ENCODE measurements at places on chromosomes 11 and 22. TPM values are rescaled to one million over a fixed set of nuclear protein-coding genes. Genes with fewer than 3 reads are reported as not detected.
A peak's percentile ranks its signal among the peaks of the same experiment; 100 is the strongest.

MN1 gene
- total RNA-seq = 0.07 TPM

DNA sequence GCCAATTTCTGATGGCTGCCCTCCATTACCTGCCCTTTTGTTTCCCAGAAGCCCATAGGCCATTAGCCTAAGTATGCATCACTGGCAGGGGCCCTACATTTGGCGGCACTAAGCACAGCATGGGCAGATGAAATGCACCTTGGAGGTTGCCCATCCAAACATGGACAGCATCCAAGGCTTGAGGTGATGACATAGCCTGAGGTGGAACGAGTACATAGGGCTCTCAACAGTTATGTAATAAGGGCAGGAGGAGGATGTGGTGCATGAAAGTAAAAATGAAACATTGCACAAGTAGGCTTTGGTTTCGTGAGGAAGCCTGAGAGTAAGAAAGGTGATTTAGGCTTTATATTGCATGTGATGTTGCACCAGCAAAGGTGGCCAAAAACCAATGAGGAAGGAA lies 148.1 kb downstream of the FAM76B start:
- H3K4me1 ChIP-seq = no peaks in the 10 kb centered on the region
- H3K4me3 ChIP-seq = no peak overlapping the region
- no peak overlapping the region for H3K27ac ChIP-seq
- DNase-seq = no peak
- H3K27me3 ChIP-seq = no peaks in the 10 kb centered on the region
- no peaks in the 10 kb centered on the region for H3K36me3 ChIP-seq

DNA sequence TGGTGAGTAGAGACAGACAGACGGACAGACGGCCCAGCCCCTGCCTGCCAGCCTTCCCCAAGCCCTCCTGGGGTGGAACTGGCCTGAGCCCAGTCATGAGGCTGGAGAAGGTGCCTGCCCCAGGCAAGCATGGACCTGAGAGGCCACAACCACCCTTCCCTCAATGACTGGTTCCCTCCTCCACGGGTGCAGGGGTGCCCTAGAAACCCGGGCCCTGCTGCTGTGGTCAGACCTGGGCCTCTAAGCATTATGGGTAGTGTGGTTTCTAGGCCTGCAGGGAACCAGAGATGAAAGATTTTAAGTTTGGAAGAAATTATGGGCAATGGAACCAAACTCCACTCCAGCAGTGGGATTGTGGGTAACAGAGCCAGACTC lies 13.5 kb downstream of the RHBDD3 start:
- H3K27me3 ChIP-seq = no peaks in the 10 kb centered on the region
- no peak overlapping the region for H3K4me3 ChIP-seq
- H3K36me3 ChIP-seq = no peaks in the 10 kb centered on the region
- no peak for DNase-seq
- H3K4me1 ChIP-seq = no peaks in the 10 kb centered on the region
- no peak overlapping the region for H3K27ac ChIP-seq

PRODH gene
- not detected for total RNA-seq

KRTAP5-2 gene
- not detected for total RNA-seq

HYOU1 gene
- total RNA-seq = 27.3 TPM

- H3K4me3 ChIP-seq = no peak overlapping the region
- H3K36me3 ChIP-seq = no peaks in the 10 kb centered on the region
- H3K4me1 ChIP-seq = no peaks in the 10 kb centered on the region
- H3K27ac ChIP-seq = no peak overlapping the region
- H3K27me3 ChIP-seq = no peaks in the 10 kb centered on the region
- DNase-seq = no peak
Measured at GRCh38 chr22:27698813-27699212, 102.7 kb downstream of the MN1 start.

- no peak for DNase-seq
- H3K27ac ChIP-seq = no peak overlapping the region
- no peaks in the 10 kb centered on the region for H3K4me1 ChIP-seq
- no peaks in the 10 kb centered on the region for H3K36me3 ChIP-seq
- H3K27me3 ChIP-seq = no peaks in the 10 kb centered on the region
- no peak overlapping the region for H3K4me3 ChIP-seq
Measured at GRCh38 chr22:48238966-48239365, 1476.5 kb downstream of the TBC1D22A start.

DDI1 gene
- total RNA-seq = not detected

DNA sequence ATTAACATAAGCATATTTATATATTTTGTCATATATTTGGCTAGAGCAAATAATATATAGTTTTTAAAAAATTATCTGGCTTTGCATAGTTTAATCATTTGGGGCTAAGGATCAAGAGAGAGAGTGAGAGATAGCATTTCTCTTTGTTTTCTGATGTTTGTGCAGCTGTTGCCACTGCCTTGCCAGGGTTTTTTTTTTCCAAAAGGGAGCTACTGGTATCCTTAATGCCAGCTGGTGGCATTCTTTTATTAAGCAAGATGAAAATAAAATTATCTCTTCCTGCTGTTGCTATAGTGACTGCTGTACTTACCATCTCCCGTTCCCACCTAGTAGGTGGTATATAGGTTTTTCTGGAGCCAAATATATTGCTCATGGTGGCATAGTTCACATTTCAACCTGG lies 793.3 kb upstream of the ARHGAP42 start:
- H3K4me3 ChIP-seq = no peak overlapping the region
- no peak overlapping the region for H3K27ac ChIP-seq
- no peaks in the 10 kb centered on the region for H3K36me3 ChIP-seq

- no peaks in the 10 kb centered on the region for H3K27me3 ChIP-seq
- no peaks in the 10 kb centered on the region for H3K4me1 ChIP-seq
- H3K4me3 ChIP-seq = no peak overlapping the region
- no peaks in the 10 kb centered on the region for H3K36me3 ChIP-seq
Measured at GRCh38 chr11:1807264-1807995, 27.4 kb upstream of the SYT8 start.

GRCh38 chr22:42214633-42215415 lies 55.6 kb downstream of the TCF20 start:
- no peak for DNase-seq
- no peaks in the 10 kb centered on the region for H3K27me3 ChIP-seq
- peaks cover 17% of the 10 kb centered on the region for H3K4me1 ChIP-seq
- H3K4me3 ChIP-seq = no peak overlapping the region
- no peak overlapping the region for H3K27ac ChIP-seq

MPEG1 gene
- total RNA-seq = 59.6 TPM

DNA sequence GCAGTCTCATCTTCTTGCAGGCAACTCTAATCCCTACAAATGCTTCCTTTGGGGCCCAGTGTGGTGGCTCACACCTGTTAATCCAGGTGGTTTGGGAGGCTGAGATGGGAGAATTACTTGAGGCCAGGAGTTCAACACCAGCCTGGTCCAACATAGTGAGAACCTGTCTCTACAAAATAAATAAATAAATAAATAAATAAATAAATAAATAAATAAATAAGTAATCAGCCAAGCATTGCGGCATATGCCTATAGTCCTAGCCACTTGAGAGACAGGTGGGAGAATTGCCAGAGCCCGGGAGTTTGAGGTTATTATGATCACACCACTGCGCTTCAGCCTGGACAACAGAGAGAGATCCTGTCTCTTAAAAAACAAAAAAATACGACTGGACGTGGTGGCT lies 34.1 kb upstream of the RRAS2 start:
- H3K4me1 ChIP-seq = no peaks in the 10 kb centered on the region
- H3K27ac ChIP-seq = no peak overlapping the region
- no peak overlapping the region for H3K4me3 ChIP-seq
- H3K27me3 ChIP-seq = no peaks in the 10 kb centered on the region
- H3K36me3 ChIP-seq = no peaks in the 10 kb centered on the region

- no peaks in the 10 kb centered on the region for H3K36me3 ChIP-seq
- no peak for DNase-seq
- no peak overlapping the region for H3K4me3 ChIP-seq
- H3K27ac ChIP-seq = no peak overlapping the region
- no peaks in the 10 kb centered on the region for H3K4me1 ChIP-seq
Measured at GRCh38 chr11:114265122-114265878, 30.9 kb upstream of the NNMT start.

GRCh38 chr22:45242778-45243191 lies 2.1 kb upstream of the KIAA0930 start:
- H3K4me1 ChIP-seq = peaks cover 27% of the 10 kb centered on the region
- H3K27ac ChIP-seq = no peak overlapping the region
- no peak overlapping the region for H3K4me3 ChIP-seq
- no peak for DNase-seq
- no peaks in the 10 kb centered on the region for H3K27me3 ChIP-seq

- H3K27me3 ChIP-seq = no peaks in the 10 kb centered on the region
- H3K4me1 ChIP-seq = no peaks in the 10 kb centered on the region
- no peak overlapping the region for H3K27ac ChIP-seq
- no peak for DNase-seq
Measured at GRCh38 chr11:4677948-4678347, 19.7 kb downstream of the OR51E2 start.

GRCh38 chr22:43179146-43179910 lies 7.6 kb downstream of the TTLL12 start:
- H3K4me3 ChIP-seq = no peak overlapping the region
- no peak for DNase-seq
- no peaks in the 10 kb centered on the region for H3K4me1 ChIP-seq

DNA sequence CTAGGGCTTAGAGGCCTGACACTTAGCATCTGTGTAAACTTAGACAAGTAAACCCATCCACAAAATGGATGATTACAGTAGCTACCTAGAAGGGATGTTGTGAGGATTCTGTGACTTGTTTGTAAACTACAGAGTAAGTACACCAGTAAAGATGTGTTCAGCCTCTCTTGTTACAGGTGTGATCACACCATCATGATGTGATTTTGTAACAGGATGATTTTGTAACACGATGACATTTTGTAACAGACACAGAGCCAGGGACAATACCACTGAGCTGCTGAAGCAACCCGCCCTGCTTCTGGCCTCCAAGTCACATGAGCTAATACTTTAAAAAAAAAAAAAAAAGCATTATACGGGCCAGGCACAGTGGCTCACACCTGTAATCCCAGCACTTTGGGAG lies 17.0 kb downstream of the FADD start:
- H3K27ac ChIP-seq = no peak overlapping the region
- H3K4me1 ChIP-seq = no peaks in the 10 kb centered on the region
- no peak overlapping the region for H3K4me3 ChIP-seq
- peak; percentile 7 for DNase-seq
- H3K36me3 ChIP-seq = no peaks in the 10 kb centered on the region
- H3K27me3 ChIP-seq = no peaks in the 10 kb centered on the region

- no peaks in the 10 kb centered on the region for H3K27me3 ChIP-seq
- H3K4me3 ChIP-seq = no peak overlapping the region
- H3K4me1 ChIP-seq = no peaks in the 10 kb centered on the region
- DNase-seq = no peak
- H3K36me3 ChIP-seq = no peaks in the 10 kb centered on the region
Measured at GRCh38 chr11:16917941-16918340, 96.3 kb downstream of the PLEKHA7 start.

GRCh38 chr11:105799263-105799662 lies 189.4 kb downstream of the GRIA4 start:
- H3K27ac ChIP-seq = no peak overlapping the region
- no peaks in the 10 kb centered on the region for H3K27me3 ChIP-seq
- no peak overlapping the region for H3K4me3 ChIP-seq

- H3K27me3 ChIP-seq = no peaks in the 10 kb centered on the region
- H3K4me3 ChIP-seq = no peak overlapping the region
- no peaks in the 10 kb centered on the region for H3K36me3 ChIP-seq
- H3K4me1 ChIP-seq = no peaks in the 10 kb centered on the region
- DNase-seq = no peak
Measured at GRCh38 chr11:14980854-14981253, 8.7 kb upstream of the CALCA start.

All from Karpas-422 (cell line).